ENCODE measurements at places on chromosomes 2 and 18.
A peak's percentile ranks its signal among the peaks of the same experiment; 100 is the strongest.

GRCh38 chr2:216904974-216905373 lies 45.1 kb upstream of the TNP1 start:
- no peak for DNase-seq

- DNase-seq: no peak
Measured at GRCh38 chr2:84495539-84496146, 20.7 kb upstream of the DNAH6 start.

DNA sequence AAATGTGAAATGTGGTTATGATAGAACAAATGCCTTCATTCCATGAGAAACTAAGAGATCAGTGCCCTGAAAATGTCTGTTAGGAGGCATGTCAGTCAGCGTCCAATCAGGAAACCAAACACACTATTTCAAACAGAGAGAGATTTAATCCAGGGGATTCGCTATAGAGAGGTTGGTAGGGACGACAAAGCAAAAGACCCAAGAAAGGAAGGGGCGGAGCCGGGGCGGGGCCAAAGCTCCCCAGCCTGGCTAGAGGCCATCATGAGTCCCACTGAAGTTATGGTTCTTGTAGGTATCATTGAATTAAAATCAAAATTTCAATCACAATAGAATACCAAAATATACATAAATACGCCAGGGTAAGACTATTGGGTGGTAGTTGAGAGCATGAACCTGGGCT lies 32.9 kb upstream of the RNF149 start:
- DNase-seq: no peak

DNA sequence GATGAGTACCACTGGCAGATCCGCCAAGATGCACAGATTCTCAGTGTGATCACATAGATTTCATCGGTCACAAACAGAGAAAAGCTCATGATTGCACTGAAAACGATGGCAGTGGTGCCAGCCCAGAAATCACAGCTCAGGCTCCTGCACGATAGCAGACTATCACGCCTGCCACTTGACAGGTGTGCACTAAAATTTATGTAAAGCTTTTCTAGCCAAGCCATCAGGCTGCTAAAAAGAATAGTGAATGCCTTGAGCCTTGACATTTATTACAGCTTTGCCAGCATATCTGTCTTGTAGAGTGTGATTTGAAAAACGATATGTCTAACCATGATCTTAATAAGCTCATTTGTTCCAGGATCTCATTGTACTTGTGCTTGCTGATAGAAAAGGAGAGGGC lies 409.5 kb upstream of the CWC22 start:
- DNase-seq: no peak

DNA sequence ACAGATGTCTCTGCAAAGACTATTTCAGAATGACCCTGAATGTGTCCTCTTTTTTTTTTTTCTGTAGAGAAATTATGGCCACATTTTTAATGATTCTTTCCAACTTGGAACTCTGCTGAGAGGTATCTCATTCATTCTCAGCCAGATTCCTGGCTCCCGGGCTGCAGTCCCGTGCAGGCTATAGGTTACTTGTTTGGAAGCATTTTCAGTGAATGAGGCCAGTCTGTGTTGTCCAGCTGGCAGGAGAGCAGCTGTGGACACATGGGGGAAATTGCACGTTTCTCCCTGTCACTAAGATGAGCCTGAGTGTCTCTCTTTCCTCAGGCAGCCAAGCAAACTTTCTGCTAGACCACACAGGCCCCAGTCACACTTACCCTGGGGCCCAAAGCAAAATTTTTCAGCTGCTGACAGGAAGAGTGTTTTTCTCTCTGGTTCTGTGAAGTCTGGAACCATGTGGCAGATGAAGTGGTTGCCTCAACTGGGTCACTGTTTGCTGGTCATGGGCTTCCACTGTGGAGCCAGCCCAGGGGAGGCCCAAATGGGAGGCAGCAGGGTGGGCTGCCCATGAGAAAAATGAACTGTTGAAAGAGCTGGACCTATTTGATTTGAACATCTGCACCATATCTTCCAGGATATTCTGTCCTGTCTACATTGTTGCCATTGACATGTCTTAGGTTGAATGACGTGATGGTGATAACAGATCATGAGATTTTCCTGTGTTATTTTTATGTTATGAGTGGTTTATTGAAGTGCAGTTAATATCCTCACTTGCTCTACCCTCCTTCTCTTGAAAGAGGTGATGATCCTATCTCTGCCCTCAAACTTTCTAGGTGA lies 431.2 kb downstream of the LPIN1 start:
- no peak for DNase-seq

DNA sequence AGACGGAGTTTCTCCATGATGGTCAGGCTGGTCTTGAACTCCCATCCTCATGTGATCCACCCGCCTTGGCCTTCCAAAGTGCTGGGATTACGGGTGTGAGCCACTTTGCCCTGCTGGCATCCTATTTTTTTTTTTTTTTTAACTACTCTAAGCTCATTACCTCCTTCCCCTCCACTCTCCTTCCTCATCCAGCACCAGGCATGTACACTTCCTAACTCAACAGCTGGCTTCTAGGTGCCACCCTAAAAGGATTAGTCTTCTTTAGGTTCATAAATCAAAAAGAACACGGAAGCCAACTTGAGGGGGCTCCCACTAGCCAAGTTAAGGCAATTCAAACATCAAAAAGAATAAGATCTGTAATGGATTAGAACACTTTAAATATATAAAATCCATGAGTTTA lies 70.6 kb upstream of the TEX51 start:
- DNase-seq: no peak

GRCh38 chr18:58687871-58688308 lies 16.6 kb downstream of the MALT1 start:
- peak; percentile 67 for DNase-seq
